ENCODE measurements at places on chromosomes 13 and 19.

DNA sequence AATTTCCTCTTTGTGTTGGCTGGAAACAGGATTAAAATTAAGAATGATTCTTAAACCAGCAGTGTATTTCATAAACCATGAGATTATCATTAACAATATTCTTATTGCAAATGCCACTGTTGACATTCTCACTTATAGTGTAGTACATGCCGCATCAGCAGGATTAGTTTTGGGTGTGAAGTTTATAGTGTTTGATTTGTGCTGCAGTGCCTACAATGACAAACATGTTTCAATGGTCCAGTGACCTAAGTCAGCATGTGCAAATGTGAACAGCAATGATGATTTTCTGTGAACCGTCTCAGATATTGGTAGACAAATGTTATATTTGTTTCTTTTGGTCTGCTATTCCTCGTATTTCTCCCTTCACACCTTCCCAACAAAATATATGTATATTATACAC is 49.8 kb upstream of the TDRD3 start:
- DNase-seq: no peak

GRCh38 chr13:61350341-61350740 is 65.3 kb downstream of the PCDH20 start:
- DNase-seq: no peak

DNA sequence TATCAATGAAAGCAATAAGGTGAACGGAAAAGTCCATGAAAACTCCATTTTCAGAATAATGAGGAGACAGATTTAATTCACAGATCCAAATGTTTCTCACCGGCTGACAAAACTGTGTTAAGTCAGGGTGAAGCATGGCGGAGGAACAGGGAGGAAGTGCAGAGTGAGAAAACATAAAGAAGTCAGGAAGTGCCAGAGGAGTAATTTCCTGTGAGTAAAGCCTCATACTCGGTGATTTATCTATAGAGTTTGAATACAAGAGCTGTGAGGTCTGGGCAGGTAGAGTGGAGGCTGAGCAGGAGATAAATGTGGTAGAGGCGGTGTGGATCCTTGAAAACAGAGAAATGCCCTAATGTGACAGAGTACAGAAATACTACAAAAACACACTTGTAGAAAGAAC is 11.4 kb downstream of the CARD8 start:
- no peak for DNase-seq

DNA sequence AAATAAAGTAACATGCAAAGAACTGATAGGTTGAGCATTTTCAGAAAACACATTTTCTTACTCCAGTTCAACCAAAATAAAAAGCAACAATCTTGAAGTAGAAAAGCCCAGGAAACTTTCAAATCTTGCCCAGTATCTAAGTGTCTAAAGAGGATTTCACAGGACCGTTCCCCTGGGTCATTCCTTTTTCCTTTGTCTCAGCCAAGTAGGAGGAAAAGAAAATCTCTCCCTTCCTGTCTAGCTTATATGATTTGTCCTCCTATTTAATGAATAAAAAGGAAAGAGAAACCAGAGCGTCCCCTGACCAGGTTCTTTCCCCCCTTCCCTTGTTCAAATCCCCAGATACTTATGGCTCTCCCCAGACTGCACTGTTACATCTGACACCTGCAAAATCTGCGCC is 248.0 kb downstream of the KCTD12 start:
- DNase-seq: no peak

DNA sequence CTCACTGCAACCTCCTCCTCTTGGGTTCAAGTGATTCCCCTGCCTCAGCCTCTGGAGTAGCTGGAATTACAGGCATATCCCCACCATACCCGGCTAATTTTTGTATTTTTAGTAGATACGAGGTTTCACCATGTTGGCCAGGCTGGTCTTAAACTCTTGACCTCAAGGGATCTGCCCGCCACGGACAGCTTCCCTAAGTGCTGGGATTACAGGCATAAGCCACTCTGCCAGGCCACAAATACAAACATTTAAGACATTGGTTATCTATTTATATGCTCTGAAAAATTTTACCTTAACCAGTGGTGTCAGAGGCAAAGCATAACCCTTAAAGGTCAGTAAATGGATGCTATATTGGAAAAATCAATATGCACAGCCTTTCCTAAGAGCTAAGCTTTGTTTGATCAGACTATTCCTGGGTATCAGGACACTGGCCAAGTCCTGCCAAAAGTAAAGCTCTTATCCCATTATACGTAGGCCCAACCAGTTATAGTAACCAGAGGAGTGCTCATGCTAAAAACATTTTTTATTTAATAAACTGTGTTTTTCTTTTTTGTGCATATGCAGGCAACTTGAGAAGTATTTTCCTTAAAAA is 56.4 kb upstream of the STARD13 start:
- no peak for DNase-seq

DNA sequence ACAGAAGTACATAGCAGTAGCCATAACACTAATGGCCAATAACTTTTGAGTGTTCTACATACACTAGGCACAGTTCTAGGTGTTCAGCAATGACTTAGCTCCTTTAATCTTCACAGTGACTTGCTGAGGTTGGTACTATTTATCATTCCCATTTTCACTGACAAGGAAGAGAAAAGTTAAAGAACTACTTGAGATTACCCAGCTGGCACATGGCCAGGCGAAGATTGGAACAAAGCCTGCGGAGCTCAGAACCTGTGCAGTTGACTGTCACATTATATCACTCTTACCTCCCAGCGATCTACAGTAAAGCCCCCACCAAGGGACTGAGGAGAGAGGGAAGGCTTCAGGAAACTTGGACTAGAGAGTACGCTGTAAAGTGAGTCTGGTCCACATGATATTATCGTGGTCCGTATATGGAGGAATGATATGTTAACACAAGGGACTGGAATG is 42.4 kb upstream of the WDFY2 start:
- DNase-seq: no peak

DNA sequence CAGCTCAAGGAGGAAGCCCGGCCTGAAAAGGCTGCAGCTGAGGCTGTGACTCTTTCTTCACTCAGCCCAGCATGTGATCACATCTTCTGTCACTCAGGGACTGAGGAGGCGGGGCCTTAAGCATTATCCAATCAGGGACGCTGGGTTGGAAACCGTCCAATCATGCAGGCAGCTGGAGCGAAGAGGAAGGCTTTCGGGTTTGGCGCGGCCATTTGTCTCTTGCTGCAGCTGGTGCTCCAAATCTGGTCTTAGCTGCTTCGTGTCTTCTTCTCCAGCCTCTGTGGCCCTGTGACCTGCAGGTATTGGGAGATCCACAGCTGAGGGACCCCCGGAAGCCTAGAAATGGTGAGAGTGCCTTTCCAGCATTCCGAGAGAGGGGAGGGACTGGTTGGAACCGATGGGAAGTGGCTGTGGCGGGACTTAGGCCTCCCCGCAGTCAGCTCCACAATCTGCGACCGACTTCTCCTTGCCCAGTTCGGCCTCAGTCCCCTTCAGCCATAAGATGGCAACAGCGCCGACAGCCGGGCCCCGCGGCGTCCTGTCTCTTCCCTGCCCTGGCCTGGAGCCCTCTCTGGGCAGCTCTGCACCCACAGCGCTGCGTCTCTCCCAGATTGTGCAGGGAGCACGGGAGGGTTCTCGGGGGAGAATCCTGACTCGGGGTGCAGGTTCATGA is at the start of gene ZNF90:
Gene ZNF90 (plus strand): TSS at position 210 of the 673 bp plus-strand sequence. CDS start 133 bp downstream, at position 343.
- DNase-seq: peak; percentile 77

GRCh38 chr19:3466635-3467034 is 13.7 kb downstream of the SMIM24 start:
- DNase-seq: no peak

GRCh38 chr19:2312820-2313501 is 5.0 kb upstream of the LINGO3 start:
- no peak for DNase-seq

DNA sequence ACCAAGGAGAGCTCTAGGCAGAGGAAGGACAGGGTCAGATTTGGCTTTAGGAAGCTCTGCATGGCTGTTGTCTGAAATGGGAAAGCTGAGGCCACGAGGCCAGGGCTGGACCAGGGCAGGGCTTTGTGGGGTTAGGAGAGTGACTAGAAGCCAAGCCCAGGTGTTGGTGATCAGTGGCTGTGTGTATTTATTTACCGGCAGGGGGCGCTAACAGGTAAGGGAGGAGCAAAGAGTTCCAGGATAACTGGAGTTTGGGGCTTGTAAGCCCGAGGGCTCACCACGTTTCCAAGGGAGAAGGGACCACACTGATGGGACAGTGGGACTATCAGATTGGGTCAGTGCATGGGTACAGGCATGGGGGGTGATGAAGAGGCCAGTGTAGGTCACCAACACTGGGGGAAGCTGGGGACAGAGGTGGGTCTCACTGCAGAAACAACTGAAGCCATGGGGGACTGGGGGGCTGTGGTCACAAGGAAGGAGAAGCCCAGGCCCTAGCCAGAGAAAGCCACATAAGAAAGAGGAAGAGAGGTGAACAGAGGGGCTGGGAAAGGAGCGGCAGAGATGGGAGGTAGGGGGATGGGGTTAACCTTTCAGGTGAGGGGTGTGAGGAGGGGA is 3.9 kb downstream of the TMEM147 start:
- DNase-seq: peak; percentile 34

DNA sequence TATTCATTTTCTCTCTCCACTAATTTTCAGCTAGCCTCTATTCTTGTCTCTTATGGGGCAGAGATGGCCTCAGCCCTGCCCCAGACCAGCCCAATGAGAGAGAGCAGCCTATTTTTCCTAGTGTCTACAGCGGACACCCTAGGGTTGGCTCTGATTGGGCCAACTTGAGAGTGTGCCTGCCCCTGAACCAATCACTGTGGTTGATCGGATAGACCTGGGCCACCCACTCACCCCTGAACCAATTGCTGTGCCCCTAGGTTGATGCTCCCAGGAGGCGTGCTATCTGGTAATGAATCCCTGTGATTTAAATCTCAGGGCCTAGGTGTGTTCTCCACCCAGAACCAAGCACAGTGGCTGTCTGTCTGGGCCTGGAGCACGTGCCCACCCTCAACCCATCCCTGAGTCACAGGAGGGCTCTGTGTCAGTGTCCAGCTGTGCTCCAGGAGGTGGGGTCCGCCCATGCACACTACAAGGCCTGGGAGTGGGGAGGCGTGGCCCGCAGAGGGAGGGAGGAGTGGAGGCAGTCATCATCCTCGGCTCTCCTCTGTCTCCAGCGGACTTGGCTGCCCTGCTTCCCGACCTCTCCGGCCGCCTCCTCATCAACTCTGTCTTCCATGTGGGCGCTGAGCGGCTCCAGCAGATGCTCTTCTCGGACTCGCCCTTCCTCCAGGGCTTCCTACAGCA is 14.9 kb upstream of the SCN1B start:
- no peak for DNase-seq

- no peak for DNase-seq
Measured at GRCh38 chr13:111626371-111627305, 306.2 kb downstream of the TEX29 start.

DNA sequence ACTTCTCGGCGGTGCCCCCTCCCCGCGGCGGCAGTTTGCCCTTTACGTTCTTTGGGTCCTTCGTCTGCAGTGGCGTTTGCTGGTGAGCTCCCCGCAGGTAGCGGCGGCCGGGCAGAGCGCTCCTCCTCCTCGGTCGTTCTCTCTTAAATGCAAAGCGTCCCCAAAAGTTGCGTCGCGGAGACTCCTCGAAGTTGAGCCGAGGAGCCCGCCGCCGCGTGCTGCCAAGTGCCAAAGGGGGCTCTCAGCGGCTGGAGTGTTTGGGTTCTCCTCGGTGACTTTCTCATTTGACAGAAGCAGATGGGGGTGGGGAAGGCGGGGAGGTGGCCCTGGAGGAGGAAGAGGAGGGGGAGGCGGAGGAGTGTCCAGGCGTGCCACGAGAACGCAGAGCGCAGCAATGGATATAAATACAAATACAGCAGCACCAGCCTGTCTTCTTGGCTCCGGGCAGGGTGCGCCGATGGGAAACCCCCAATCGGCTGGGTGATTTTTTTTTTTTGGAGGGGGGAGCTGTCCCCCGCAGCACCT is at the start of gene SOX21:
Gene SOX21 (minus strand): TSS at position 259 of the 525 bp plus-strand sequence. CDS start 496 bp downstream, outside the sequence.
- no peak for DNase-seq

GRCh38 chr19:8335343-8336071 is 7.6 kb downstream of the KANK3 start:
- DNase-seq: no peak

- no peak for DNase-seq
Measured at GRCh38 chr19:18506101-18506930, 15.6 kb downstream of the ELL start.

DNA sequence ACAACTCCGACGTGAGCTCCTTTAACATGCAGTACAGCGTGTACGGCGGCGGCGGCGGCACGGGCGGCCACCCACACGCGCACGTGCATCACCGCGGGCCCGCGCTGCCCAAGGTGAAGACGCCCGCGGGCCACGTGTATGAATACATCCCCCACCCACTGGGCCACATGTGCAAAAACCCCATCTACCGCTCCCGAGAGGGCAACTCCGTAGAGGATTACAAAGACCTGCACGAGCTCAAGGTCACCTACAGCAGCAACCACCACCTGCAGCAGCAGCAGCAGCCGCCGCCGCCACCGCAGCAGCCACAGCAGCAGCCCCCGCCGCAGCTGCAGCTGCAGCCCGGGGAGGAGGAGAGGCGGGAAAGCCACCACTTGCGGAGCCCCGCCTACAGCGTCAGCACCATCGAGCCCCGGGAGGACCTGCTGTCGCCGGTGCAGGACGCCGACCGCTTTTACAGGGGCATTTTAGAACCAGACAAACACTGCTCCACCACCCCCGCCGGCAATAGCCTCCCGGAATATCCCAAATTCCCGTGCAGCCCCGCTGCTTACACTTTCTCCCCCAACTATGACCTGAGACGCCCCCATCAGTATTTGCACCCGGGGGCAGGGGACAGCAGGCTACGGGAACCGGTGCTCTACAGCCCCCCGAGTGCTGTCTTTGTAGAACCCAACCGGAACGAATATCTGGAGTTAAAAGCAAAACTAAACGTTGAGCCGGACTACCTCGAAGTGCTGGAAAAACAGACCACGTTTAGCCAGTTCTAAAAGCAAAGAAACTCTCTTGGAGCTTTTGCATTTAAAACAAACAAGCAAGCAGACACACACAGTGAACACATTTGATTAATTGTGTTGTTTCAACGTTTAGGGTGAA is 6.6 kb downstream of the SLITRK5 start:
- DNase-seq: no peak

DNA sequence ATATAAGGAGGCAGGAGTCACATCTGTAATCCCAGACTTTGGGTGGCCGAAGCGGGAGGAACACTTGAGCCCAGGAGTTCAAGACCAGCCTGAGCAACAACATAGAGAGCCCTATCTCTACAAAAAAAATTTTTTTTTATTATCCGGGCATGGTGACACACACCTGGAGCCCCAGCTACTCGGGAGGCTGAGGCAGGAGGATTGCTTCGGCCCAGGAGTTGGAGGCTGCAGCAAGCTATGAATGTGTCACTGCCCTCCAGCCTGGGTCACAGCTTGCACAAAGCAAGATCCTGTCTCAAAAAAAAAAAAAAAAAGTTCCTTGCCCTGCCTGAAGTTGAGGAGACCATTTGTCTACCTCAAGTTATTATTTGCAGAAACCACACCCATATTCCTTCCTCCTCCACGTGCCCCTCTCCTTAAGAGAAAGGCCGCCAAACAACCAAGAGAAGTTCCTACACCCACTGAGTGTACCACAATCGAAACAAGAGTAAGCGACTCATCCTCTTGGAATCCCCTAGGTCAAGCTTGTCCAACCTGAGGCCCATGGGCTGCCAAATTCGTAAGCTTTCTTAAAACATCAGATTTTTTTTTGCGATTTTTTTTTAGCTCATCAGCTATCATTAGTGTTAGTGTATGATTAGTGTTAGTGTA is 2.2 kb downstream of the ABCC4 start:
- no peak for DNase-seq

GRCh38 chr13:40519637-40520036 is 146.8 kb downstream of the FOXO1 start:
- no peak for DNase-seq

- DNase-seq: no peak
Measured at GRCh38 chr19:19805480-19805879, 16.1 kb downstream of the ZNF506 start.

- DNase-seq: no peak
Measured at GRCh38 chr13:56457535-56458190, 683.1 kb upstream of the PRR20A start.

GRCh38 chr19:39843919-39844793 is 2.0 kb downstream of the FBL start:
- DNase-seq: no peak
